ENCODE measurements at places on chromosomes 6 and 20. TPM values are rescaled to one million over a fixed set of nuclear protein-coding genes. Genes with fewer than 3 reads are reported as not detected.

Gene TREML1
- total RNA-seq: 1.2 TPM

Gene TBXT
- not detected for total RNA-seq

Gene ADAM33
- total RNA-seq: 96.8 TPM

Gene WFDC5
- not detected for total RNA-seq

Gene POM121L2
- total RNA-seq: not detected

Gene BPIFB4
- not detected for total RNA-seq

Gene MACROD2
- total RNA-seq: 11.2 TPM

Gene TGIF2
- total RNA-seq: 12.8 TPM

Gene KIF13A
- total RNA-seq: 89.2 TPM

Gene TENT5A
- 26.9 TPM for total RNA-seq

Gene PHACTR1
- total RNA-seq: 89.4 TPM

Gene GTSF1L
- not detected for total RNA-seq

Gene CTAGE9
- not detected for total RNA-seq

Gene ARHGAP40
- total RNA-seq: not detected

Gene MUCL3
- total RNA-seq: not detected

Gene RREB1
- total RNA-seq: 30.7 TPM

Gene PTCRA
- total RNA-seq: not detected

Gene RCAN2
- total RNA-seq: 87.3 TPM

Gene RIN2
- 67.0 TPM for total RNA-seq

Gene RAET1G
- 0.99 TPM for total RNA-seq

Gene AURKA
- total RNA-seq: 2.1 TPM

Gene DYNLT2
- 1.2 TPM for total RNA-seq

Gene HCRTR2
- not detected for total RNA-seq

Gene GPX5
- total RNA-seq: not detected

Gene CEP43
- total RNA-seq: 8.4 TPM

Gene C4B
- 149 TPM for total RNA-seq

Gene ISM1
- total RNA-seq: 94.9 TPM

Gene CCN6
- not detected for total RNA-seq

Gene ABHD16A
- 41.8 TPM for total RNA-seq

Gene KCNK5
- total RNA-seq: 5.2 TPM

Gene PCK1
- 0.39 TPM for total RNA-seq

Gene BPIFB2
- not detected for total RNA-seq

Gene C6orf132
- total RNA-seq: 3.1 TPM

Gene OR2B6
- not detected for total RNA-seq

Gene BANF2
- total RNA-seq: not detected

Gene LY6G5B
- 19.6 TPM for total RNA-seq

Gene RAB44
- total RNA-seq: 0.66 TPM

Gene RSPH9
- total RNA-seq: 0.75 TPM

Gene ELMO2
- 47.5 TPM for total RNA-seq

Gene SLC25A27
- total RNA-seq: 45.9 TPM

Gene GPR63
- 1.4 TPM for total RNA-seq

Gene FLRT3
- 0.75 TPM for total RNA-seq

Gene MEI4
- total RNA-seq: 0.12 TPM

Gene NKX2-4
- total RNA-seq: not detected

Gene ASIP
- not detected for total RNA-seq

Gene PCSK2
- not detected for total RNA-seq

Gene SNAP25
- total RNA-seq: 10.9 TPM

Gene SNRPB2
- 39.4 TPM for total RNA-seq

Gene SDC4
- total RNA-seq: 51.2 TPM

Gene SMOC2
- 203 TPM for total RNA-seq

Measured in aorta (tissue), 5 donors.